ENCODE measurements at places on chromosomes 1 and 21.

- DNase-seq, result no peak
These were observed 195.2 kb upstream of the RAB4A start for GRCh38 chr1:229075716-229076115.

DNA sequence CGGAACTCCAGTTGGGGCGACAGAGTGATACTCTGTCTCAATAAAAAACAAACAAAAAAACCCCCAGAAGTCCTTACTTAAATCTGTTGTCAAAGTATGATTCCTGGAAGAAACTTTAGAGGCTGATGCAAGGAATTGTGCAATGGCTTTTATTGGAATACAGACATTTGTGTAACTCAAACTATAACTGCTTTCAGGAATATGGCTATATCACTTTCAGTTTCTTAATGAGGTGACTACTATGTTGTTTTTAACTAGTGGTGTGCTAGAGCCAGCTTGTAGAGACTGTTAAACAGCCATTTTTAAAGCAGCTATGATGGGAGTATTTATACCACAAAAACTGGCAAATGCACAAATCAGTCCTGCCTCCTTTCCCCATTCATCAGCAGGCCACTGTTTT lies 22.7 kb upstream of the DNAJC28 start:
- no peak for DNase-seq

- DNase-seq, result no peak
These were observed 74.6 kb downstream of the SCCPDH start for GRCh38 chr1:246798606-246799496.

- DNase-seq, result no peak
These were observed 74.8 kb upstream of the PDE4B start for GRCh38 chr1:65717815-65718454.

GRCh38 chr1:7186382-7187111 lies 401.3 kb downstream of the CAMTA1 start:
- no peak for DNase-seq

DNA sequence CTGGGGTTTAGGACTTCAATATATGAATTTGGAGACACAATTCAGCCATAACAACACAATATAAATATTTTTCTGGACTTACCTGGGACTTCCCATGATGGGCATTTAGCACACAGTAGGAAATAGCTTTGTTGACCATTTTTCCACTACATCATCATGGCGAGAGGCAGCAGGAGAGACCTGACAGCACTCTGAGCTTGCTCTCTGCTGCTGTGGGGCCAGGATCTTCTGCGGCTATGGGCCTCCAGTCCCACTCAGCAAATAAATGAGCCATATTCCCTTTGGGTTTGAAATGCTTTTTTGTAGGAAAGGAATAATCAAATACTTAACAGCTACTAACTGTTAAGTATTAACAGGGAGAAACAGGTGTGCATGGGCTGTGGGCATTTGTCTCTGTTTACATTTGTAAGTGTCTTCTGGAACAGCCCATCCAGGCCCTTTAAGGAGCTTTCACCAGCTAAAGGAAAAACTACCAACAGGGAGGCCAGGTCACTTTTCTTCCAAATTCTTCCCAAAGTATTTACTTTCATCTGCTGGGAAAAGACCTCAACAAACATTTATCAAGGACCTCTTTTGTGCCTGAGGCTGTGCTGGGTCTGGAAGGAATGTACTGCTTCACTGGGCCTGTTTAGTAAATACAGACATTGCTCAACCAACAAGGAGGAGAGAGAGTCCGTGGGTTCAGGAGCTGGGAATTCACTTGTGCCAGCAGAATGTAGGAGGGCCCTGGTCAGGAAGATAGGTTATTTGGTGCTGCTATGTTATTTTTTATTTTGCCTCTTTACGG lies 133.2 kb downstream of the LRIG2 start:
- no peak for DNase-seq

- no peak for DNase-seq
These were observed 107.5 kb downstream of the HIVEP3 start for GRCh38 chr1:41811051-41811795.

DNA sequence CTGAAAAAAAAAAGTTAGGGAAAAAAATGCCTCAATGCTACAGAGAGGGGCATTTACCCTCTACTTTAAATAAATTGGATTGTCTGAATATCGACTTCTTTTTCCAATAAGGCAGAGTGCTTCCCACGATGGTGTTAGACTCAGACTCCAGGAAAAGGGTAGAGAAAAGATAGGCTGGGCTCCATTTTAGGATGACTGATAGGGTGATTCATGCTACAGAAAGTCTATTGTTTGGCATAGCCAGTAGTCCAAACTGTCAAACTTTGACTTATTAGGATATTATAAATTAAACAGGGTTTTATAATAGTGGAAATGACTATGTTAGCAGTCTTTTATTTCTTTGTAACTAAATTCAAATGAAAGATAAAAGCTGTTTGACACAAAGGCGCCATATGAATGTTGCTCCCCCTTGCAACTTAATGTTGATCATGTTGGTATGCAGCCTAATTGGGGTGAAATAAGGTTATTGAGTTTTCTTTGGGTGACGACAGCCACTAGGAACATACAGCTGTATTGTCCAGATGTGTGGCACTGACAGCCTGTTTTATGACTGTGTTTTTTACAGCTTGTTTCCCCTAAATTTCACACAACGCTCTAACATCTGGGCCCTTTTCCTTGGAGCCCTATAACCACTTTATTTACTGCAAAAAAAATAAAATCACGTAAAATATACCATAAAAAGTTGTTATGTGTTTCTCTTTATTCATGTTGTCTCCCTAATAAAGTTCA lies 69.3 kb downstream of the SPAG17 start:
- DNase-seq, result no peak

GRCh38 chr1:220451532-220451931 lies 76.4 kb upstream of the MARK1 start:
- no peak for DNase-seq

DNA sequence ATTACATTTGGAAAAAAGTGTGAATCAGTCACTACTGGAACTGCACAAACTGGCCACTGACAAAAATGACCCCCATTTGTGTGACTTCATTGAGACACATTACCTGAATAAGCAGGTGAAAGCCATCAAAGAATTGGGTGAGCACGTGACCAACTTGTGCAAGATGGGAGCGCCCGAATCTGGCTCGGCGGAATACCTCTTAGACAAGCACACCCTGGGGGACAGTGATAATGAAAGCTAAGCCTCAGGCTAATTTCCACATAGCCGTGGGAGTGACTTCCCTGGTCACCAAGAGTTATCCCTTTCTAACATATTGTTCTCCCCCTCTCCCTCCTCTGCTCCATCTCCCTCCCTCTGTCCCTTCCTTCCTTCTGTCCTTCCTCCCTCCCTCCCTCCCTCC lies 47.7 kb upstream of the RHOU start:
- no peak for DNase-seq

DNA sequence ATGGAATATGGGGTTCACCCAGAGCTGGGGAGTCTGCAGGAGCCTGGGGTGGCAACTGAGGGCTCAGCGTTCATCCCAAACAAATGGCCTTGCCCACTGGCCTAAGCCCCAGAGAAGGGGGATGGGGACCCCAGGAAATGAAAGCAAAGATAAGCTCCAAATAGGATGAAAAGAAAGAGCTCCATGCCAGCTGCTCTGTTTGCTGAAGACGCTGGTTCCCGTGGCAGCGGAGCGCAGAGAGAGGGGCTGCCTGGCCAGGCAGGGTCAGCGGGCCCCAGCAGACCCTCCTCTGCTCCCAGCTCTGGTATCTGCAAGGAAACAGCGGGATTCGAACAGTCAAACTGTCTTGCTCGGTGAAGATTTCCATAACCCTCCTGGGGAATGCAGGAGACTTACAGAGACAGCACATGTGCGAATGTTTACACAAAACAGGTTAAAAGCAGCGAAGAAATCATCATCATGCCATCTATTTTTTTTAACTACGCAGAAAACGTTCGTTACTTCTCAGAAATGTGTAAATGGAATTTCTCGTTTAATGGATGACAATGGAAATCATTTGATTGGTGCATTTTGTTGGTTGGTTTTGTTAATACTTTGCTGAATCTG lies 94.4 kb downstream of the PDE9A start:
- DNase-seq, result no peak

DNA sequence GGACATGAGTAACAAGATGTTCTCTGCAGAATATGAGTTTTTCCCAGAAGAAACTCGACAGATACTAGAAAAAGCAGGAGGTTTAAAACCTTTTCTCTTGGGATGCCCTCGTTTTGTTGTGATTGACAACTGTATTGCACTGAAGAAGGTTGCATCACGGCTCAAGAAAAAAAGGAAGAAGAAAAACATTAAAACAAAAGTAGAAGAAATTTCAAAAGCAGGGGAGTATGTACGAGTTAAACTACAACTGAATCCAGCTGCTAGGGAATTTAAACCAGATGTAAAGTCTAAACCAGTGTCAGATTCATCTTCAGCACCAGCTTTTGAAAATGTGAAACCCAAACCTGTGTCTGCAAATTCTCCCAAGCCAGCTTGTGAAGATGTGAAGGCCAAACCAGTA lies 92.5 kb downstream of the TTC3 start:
- DNase-seq, result no peak

GRCh38 chr1:228734881-228735801 lies at the start of gene RHOU:
Gene RHOU, plus strand, starts transcription at chr1:228735479. Its CDS starts 264 bp downstream, at chr1:228735743.
- DNase-seq, result peak; percentile 77

DNA sequence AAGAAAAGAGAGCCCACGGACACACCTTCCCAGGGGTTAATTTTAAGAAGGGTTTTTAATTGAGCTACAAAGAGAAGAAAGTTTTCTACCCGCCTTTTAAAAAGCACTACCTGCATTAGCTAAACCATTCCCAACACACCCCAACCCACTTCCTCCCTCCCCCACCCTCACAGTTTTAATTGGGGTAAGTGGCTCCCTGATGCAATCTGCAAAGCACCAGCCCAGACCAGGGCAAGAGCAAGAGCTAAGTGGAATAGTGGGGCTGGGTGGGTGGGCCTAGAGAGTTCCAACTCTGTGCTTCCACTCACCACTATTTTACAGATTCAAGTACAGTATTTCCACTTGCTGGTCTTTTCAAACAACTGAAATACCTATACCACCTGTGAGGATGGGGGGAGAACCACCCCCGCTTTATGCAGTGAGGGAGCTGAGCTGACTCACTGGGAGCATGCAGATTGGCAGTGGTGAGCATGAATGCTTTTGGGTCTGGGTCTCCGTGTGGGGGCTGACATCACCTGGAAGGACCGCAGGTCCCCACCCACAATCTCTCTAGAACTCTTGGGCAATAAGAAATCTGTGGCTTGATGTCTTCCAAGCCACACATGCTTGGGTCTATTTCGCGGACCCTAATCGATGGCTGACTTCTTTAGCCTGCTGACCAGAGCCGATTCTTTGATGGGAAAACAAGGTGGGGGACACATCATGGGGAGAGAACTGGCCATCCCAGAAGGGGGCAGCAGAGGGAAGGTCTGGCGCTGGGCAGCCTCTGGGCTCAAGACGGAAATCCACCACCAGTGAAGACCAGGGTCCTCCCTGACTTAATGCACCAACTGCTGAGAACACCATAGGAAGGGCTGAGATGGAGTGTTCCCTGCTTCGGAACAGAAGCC lies 95.5 kb downstream of the SSBP3 start:
- no peak for DNase-seq

- DNase-seq, result no peak
These were observed 199.8 kb downstream of the CRB1 start for GRCh38 chr1:197467881-197468280.

DNA sequence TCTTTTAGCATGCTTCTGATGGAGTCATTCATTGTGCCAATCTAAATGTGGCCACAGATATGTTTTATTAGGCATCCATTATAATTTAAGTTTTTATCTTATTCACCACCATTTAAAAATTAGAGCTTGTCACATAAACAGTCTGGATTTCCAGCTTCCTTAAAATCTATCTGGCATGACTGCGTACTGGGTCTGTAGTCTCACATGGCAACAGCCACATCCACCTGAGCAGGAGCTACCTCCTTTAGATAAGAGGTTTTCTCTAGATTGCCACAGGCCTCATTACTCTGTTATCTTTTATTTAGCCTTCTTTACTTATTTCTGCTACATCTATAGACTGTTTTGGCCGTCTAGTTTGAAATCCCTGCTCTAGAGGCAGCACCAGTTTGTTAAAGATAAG lies 29.1 kb downstream of the B3GALT2 start:
- no peak for DNase-seq

- DNase-seq, result no peak
These were observed 55.8 kb downstream of the ROR1 start for GRCh38 chr1:63829349-63830327.

- DNase-seq, result peak; percentile 41
These were observed 683 bp downstream of the LRRC8B start for GRCh38 chr1:89525169-89525855.

GRCh38 chr21:15206514-15206913 lies 141.7 kb upstream of the NRIP1 start:
- no peak for DNase-seq

GRCh38 chr1:244280859-244281258 lies 170.8 kb downstream of the ADSS2 start:
- DNase-seq, result no peak

DNA sequence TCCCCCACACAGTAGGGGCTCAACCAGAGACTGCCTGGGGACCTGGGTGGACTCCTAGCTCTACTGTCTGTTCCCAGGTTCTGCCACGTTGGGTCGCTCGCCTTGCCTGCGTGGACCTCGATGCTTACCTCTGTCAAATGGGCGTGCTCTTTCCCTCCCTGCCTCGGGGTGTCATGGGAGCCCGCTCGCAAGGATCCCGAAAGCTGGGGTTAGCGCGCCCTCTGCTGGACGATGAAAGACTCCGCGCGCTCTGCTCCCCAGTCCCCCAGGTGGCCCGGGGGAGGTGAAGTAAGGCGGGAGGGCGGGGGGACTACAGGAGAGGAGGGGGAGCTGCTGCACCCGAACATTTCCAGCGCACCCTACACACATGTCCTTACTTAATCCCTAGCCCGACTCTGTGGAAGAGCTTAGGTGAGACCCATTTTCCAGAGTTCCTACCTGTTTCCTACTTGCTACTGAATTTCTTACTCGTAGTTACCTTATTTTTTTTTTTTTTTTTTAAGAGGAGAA lies 2.3 kb upstream of the BSND start:
- DNase-seq, result peak; percentile 21

GRCh38 chr21:34129901-34130715 lies 56.7 kb downstream of the MRPS6 start:
- DNase-seq, result no peak

- DNase-seq, result no peak
These were observed 143.7 kb upstream of the ETS2 start for GRCh38 chr21:38661889-38662568.

- no peak for DNase-seq
These were observed 67.9 kb downstream of the MDM4 start for GRCh38 chr1:204583909-204584632.

DNA sequence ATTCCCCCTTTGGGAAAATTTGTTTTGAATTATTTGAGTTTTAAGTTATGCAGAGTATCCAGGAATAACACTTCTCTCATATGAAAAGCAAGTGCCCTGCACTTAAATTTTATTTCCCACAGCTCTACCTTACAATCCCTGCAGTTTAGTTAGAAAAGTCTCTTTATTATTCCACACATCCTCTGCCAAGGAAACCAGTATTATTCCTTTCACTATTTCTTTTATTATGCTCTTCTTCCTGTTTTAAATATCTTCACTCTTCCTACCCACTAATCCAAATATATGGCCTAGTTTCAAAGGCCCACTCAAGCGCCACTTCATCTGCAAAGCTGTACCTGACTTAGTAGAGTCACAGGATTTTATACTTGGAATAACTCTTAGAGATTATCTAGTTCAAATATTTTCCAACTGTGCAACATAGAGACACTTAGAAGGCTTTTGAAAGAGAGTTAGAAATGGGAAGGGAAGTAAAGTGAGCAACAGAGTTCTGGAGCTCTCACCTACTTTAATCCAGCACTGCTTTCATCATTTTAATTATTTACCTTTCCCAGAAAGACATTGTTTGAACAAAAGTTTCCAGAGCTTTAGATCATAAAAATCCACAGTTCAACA lies 97.2 kb upstream of the LYPLAL1 start:
- no peak for DNase-seq

- DNase-seq, result no peak
These were observed 24.4 kb upstream of the CEP350 start for GRCh38 chr1:179929955-179930798.
